ENCODE measurements at places on chromosomes 1 and 21.

DNA sequence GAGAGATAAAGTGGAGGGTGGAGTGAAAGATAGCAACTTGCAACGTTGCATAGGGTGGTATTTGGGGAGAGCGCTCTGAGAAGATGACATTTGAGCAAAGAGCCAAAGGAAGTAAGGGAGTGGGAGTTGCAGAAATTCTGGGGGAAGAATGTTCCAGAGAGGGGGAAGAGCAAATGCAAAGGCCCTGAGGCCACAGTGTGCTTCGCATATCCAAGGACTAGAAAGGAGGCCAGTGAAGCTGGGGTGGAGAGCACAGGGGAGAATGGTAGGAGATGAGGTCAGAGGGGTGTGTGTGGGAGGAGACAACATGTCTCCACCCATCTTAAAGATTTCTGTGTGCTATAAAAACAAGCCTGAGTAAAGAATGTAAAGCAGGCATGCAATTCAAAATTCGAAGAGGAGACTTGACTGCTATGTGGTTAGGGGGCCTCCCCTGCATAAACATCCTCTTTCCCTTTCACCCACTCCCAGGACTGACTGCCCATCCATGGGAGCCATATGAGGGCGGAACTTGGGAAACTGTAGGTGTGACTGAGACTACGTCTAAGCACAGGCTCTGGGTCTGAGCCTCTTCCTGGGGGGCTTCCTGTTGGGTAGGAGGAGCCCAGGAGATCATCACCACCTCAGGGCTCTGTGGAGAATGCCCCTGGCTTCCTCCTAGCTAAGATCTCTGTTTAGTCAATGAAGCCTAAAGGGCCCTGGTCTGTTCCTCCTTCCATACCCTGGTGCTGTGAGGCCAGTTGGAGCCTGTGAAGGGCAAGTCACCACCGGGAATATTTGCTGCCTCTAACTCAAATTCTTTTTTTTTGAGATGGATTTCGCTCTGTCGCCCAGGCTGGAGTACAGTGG lies 2.9 kb upstream of the CLIC4 start:
- no peak for DNase-seq

DNA sequence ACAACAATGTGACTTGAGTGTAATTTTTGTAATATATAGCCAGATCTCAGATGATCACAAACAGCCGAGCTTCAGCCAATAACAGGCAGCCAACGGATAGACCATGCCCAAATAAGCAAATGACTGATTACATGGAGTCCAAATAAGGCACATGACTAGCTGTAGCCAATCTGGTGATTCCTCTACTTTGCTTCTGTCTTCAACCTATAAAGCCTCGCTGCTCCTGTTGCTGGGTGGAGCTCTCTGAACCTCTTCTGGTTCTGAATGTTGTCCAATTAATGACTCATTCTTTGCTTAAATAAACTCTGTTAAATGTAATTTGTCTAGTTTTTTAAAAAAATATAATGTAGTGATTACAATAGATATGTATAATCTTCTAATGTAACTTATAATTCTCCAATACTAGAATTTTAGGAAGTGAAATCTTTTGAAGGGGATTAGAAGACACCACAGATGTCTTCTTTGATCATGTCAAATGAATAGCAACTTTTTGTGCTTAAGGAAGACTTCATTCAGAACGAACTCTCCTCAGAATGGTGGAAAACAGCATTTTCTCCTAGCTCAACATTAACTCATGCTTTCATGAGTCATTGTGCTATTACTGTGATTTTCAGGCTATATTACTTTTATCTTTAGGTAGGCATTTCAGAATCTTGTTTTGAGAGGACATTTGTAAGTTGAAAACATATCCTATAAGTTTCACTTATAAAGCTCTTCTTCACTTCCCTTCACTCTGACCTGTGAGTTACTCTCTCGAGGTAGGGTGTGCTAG lies 857.8 kb upstream of the B3GALT2 start:
- DNase-seq, result no peak

- peak; percentile 75 for DNase-seq
These were observed 316 bp downstream of the AP4B1 start for GRCh38 chr1:113904293-113904673.

DNA sequence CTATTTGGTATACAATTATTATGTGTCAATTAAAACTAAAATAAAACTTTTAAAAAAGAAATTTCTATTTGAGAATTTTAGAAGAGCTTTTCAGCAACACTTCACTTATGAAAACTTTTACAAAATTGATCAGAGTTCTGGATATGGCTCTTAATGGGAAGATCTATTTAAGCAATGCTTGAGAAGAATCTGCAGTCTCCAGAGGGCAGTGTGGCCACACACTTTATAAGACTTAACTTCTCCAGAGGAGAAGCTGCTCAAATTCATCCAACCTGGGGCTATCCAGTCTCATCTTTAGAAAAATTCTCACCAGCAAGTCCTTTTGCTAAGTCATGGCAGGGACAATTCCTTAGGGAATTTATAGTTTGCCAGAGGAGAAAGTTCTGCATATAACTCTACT lies 25.2 kb upstream of the AGO1 start:
- DNase-seq, result no peak

DNA sequence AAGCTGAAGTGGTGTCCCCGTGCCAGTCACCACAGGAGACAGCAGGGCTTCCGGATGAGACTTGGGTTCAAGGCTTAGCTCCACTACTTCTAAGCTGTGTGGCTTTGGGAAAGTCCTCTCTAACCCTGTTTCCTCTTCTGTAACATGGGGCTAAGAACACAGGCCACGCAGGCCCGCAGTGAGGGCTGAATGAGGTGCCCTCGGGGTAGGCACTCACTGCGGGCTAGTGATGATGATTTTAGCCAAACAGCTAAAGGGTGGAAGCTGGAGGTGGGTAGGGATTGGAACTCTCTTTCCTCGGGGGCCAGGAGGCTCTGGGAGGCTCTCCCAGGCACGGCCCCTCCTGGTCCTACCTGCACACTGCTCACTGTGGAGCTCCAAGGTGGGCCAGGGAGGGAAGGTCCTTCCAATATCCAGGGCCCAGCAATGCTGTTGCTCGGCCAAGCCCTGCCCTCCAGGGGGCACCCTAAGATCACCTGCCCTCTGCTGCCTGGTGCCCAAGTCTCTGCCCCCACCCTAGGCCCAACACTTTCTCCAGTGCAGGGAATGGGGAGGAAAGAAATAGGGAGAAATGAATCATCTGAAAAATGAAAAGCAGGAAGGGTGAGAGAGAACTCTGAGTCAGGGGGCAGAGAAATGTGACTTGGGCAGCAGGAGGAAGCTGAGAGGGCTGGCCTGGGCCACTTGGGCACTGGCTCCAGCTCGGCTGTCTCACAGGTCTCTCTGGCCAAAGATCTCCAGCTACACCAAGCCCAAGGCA lies 19.2 kb upstream of the EVA1B start:
- peak; percentile 64 for DNase-seq

GRCh38 chr1:22444856-22445255 lies 6.8 kb upstream of the ZBTB40 start:
- DNase-seq, result no peak

Data from activated CD4-positive, alpha-beta T cell treated with anti-CD3 and anti-CD28 coated beads, Interleukin-2, amount 10 ng/mL, durations not matched to agents 7 days and 5 days (primary cell).